ENCODE measurements at places on chromosomes 2 and 18.
A peak's percentile ranks its signal among the peaks of the same experiment; 100 is the strongest.

DNA sequence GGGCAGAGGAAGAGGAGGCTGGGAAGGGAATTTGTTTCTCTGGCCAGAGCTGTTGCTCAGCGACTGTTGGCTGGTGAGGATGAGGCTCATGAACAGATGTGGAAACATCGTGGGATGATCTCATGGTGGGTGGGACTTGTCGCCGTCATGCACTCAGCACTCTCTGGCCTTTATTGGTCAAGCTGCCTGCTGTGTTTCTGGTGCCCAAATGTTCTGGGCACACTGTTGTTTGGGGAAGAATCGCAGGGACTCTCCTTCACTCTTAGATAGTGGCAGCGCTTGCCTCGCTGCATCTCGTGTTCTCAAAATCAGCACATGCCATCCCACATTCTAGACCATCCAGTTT, 145.6 kb downstream of the AGAP1 start:
- H3K4me3 ChIP-seq: no peak overlapping the region
- H3K27ac ChIP-seq: peak overlapping the region; percentile 89
- H3K36me3 ChIP-seq: no peaks in the 10 kb centered on the region
- H3K27me3 ChIP-seq: no peaks in the 10 kb centered on the region

DNA sequence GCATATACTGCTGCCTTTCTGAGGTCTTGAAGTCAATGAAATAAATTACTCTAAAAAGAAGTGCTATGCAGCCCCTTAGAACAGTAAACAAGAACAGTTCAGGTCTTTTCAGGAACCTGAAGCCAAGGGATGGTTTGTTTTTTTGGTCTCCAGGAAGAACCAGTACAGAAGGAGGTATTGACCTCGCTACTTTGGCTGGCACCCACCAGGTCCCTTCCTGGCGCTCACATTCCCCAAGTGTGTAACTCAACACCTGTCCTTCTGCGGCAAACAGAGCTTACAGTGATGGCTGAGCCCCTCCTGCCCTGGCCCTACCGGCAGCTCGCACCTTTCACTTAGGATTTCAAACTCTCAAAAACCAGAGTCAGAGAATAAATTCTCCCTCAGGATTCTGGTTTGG, 51.9 kb downstream of the SETBP1 start:
- H3K36me3 ChIP-seq: no peaks in the 10 kb centered on the region
- peaks cover 44% of the 10 kb centered on the region for H3K4me1 ChIP-seq
- H3K27ac ChIP-seq: no peak overlapping the region
- no peak overlapping the region for H3K4me3 ChIP-seq
- no peaks in the 10 kb centered on the region for H3K27me3 ChIP-seq

DNA sequence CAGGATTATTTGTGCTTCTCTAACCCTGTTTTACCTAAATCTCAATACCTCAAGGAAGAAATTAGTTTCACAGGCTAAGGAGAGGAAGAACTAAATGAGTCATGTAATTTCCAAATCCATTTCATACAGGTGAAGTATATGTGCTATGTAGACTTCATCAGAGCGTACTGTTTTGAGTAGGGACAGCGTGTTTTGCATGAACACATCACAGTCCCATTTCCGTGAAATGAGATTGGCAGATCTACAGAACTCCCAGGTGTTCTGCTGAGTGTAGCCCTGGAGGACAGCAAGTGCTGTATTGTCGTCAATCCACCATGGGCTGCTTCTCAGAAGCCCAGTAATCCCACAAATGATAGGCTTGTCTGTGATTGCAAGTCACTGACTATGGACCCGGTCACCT, 97.7 kb downstream of the XRCC5 start:
- H3K27me3 ChIP-seq: no peaks in the 10 kb centered on the region
- DNase-seq: no peak
- no peaks in the 10 kb centered on the region for H3K4me1 ChIP-seq
- H3K27ac ChIP-seq: no peak overlapping the region
- H3K4me3 ChIP-seq: no peak overlapping the region

DNA sequence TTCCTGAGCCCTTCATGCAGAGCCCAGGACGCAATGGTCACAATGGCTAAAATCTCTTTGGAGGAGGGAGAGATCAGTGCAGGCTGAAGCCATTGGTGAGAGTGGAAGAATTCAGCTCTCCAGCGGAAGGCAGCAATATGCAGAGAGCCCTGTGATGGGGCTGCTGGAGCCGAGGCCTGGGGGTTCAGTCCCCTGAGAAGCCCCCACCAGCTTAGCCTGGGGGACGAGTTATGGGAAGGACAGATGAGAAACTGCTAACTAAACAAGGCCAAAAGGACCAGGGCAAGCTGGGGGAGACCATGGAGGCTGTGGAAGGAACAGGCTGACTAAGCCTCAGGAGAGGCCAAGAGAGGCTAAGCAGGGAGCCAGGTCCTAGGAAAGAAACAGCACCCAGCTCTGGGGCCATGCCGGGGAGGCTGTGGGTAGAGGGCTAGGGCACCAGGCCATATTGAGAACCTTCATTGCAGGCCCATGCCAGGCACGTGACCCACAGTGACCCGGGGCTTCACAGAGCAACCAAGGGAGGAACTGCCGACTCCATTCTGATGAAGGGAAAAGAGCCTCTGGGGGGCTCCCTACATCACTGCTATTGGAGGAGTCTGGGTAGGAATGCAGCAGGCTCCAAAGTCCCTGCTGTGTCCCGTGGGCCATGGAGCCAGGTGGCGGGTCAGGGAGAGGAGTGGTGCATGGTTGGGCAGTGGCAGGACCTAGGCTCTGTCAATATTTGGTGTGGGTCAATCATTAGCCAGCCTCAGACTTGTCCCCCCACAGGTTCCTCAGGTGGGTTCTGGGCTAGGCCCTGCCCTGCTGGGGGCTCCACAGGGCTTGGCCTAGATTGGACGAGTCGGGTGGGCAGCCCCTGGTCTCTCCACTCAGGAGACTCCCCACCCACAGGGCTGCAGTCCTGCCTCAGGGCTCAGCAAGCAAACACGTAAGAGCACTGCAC, 19.8 kb downstream of the PROC start:
- no peaks in the 10 kb centered on the region for H3K27me3 ChIP-seq
- H3K36me3 ChIP-seq: no peaks in the 10 kb centered on the region
- no peaks in the 10 kb centered on the region for H3K4me1 ChIP-seq
- no peak for DNase-seq
- no peak overlapping the region for H3K27ac ChIP-seq

GRCh38 chr18:12838178-12838634, 45.8 kb downstream of the PTPN2 start:
- peaks cover 7% of the 10 kb centered on the region for H3K4me1 ChIP-seq
- peak; percentile 14 for DNase-seq
- H3K27ac ChIP-seq: no peak overlapping the region
- H3K4me3 ChIP-seq: no peak overlapping the region
- H3K36me3 ChIP-seq: no peaks in the 10 kb centered on the region
- no peaks in the 10 kb centered on the region for H3K27me3 ChIP-seq

DNA sequence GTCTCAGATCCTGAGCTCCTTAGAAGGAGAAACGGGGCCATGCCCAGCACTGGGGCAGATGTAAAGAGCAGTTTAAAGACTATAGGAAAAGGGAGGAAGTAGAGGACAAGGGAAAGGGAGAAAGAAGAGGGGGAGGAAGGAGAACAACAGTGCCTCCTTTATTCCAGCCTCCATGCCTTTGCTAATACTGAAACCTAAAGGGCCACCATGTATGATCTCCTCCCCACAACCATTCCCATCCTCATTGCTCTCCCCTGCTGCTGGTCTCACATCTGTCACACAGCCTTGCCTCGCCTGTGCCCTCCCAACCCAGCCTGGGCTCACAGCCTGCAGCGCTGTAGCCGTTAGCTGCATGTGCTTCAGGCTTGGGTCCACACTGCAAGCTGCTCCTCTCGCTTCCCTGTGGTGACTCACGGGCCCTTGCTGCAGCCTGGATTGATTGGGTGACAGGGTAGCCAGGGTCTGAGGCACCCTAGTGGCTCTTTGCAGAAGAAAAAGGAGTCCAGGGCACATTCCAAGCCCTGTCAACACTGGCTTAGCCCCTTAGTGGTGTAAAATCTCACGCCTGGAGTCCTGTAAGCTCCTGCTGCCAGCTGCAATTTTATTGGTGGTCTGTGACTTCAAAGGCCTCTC, 281.9 kb downstream of the SRBD1 start:
- no peak overlapping the region for H3K27ac ChIP-seq
- H3K27me3 ChIP-seq: no peaks in the 10 kb centered on the region
- no peak overlapping the region for H3K4me3 ChIP-seq
- H3K4me1 ChIP-seq: no peaks in the 10 kb centered on the region

GRCh38 chr2:128361376-128362131, 42.9 kb upstream of the HS6ST1 start:
- H3K4me1 ChIP-seq: peaks cover 7% of the 10 kb centered on the region
- H3K27me3 ChIP-seq: no peaks in the 10 kb centered on the region
- DNase-seq: no peak
- H3K36me3 ChIP-seq: no peaks in the 10 kb centered on the region
- no peak overlapping the region for H3K4me3 ChIP-seq

DNA sequence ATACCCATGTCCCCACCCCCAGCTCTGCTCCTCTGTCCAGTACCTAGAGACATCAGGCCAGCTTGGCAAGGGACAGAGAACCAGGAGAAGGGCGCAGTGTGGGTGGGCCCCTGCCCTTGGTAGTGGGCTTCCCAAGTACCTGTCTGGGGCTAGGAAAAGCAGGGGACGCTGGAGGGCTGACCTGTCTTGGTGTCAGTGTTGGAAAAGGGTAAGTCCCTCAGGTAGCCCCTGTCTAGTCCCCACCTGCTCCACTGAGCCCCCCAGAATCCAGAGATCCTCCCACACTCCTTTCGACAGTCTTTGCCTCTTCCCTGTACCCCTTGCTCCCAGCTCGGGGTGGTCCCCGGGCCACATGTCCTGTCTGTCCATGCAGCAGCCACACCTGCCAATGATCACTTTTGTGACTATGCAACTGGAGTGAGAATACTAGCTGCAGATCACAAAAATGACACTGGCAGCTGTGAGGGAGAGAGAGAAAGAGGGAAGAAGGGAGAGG, 14.6 kb downstream of the DNAJB2 start:
- peak overlapping the region; percentile 41 for H3K4me3 ChIP-seq
- no peak for DNase-seq
- peaks cover 23% of the 10 kb centered on the region for H3K4me1 ChIP-seq

GRCh38 chr2:17646838-17647701, 106.5 kb downstream of the SMC6 start:
- no peak overlapping the region for H3K27ac ChIP-seq
- H3K27me3 ChIP-seq: no peaks in the 10 kb centered on the region
- H3K4me3 ChIP-seq: no peak overlapping the region
- no peaks in the 10 kb centered on the region for H3K4me1 ChIP-seq
- DNase-seq: no peak

DNA sequence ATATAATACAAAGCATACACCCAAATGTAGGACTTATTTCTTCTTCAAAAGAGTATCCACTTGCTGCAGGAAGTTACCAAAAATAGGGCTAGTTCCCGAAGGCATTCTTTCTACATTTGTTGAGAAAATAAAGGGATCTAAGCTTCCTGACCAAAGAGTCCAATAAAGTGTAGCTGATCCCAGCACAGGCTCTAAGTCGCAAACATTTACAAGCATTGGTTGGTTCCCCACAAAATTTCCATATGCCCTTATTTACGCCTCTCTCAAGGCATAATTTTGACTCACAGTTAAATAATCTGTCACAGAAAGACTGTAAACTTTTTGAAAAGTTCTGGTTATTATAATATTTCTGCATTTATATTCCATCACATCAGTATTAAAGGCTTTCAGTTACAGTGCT, 1520.1 kb upstream of the ZEB2 start:
- DNase-seq: no peak
- no peaks in the 10 kb centered on the region for H3K27me3 ChIP-seq
- no peaks in the 10 kb centered on the region for H3K36me3 ChIP-seq
- H3K27ac ChIP-seq: no peak overlapping the region
- no peak overlapping the region for H3K4me3 ChIP-seq

DNA sequence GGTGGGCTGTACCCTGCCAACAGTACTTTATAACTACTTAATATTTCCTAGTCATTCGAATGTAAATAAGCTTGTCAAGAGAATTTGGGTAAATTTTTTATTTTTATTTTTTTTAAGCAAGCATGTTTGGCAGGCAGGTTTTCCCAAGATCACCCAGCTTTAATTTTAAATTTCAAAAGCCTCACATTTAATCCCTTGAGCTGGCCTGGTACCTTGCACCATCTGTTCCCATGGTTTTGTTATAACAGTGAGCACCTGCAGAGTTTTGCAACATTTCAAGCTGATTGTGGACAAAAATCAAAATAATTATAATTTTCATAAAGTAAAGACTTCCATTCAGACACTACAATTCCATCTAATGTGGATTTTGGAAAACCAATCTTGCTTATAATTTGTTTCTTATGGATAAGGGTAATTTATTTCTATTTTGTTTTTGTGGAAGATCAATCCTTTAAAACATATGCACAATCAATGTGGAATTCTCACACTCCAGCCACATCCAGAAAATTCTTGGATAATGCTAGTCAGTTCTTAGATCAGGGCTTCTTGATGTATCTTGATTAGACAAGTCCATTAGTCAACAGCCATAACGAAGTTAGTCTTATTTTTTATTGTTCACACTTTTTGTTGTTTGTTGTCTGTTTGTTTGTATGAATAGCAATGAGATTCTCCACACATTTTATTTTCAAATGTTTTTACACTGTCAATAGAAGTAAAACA, 689.3 kb downstream of the NR4A2 start:
- DNase-seq: no peak
- no peak overlapping the region for H3K4me3 ChIP-seq
- no peaks in the 10 kb centered on the region for H3K4me1 ChIP-seq
- no peaks in the 10 kb centered on the region for H3K27me3 ChIP-seq

GRCh38 chr2:223100061-223100511, 48.1 kb downstream of the KCNE4 start:
- H3K27me3 ChIP-seq: no peaks in the 10 kb centered on the region
- peaks cover 27% of the 10 kb centered on the region for H3K4me1 ChIP-seq
- peak; percentile 38 for DNase-seq
- no peak overlapping the region for H3K27ac ChIP-seq
- no peak overlapping the region for H3K4me3 ChIP-seq
- H3K36me3 ChIP-seq: no peaks in the 10 kb centered on the region
